HepG2 (cell line): ENCODE measurements at places on chromosomes 13 and 19.

DNA sequence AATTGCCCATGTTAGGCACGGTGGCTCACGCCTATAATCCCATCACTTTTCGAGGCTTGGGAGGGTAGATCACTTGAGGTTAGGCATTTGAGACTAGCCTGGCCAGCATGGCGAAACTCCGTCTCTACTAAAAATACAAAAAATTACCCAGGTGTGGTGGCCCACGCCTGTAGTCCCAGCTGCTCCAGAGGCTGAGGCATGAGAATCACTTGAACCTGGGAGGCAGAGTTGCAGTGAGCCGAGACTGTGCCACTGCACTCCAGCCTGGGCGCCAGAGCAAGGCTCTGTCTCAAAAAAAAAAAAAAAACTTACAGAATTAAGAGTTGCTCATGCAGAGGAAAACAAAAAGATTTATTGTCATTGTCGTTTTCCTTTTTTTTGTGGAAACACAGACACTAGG is 3.4 kb upstream of the PSMC4 start:
- DNase-seq: no peak

DNA sequence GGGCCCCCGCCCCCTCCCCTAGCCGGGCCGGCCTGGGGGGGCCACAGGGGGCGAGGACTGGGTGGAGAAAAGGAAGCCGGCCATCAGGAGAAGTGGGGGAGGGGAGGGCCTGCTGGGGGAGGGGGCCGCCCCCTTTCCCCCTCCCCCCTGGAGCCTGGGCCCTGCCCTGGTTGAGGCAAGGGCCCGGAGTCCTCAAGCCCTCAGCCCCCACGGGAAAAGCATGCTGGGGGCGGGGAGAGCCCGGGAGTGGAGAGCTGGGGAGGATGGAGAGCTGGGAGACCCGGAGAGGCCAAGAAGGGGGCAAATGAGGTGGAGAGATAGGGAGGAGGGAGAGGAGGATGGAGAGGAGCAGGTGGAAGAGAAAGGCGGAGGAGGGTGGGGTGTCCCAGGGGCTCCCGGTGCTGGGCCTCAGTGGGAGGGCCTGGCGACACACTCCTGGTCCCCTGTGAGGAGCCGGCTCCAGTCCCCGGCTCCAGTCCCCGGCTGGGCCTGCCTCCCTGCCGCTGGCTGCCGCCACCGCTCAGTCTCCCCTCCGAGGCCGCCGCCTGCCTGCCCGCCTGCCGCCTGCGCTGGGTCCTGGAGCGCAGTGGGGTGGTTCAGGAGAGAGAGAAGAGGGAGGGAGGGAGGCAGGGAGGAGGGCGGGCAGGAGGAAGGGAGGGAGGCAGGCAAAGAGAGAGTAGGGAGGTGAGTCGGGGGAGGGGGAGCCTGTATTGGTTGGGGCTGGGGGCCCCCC is at the start of gene GRIK5:
Gene GRIK5, minus strand, starts transcription at position 588 of the 733 bp plus-strand sequence. CDS start 4,436 bp downstream, outside the sequence.
- DNase-seq: no peak

DNA sequence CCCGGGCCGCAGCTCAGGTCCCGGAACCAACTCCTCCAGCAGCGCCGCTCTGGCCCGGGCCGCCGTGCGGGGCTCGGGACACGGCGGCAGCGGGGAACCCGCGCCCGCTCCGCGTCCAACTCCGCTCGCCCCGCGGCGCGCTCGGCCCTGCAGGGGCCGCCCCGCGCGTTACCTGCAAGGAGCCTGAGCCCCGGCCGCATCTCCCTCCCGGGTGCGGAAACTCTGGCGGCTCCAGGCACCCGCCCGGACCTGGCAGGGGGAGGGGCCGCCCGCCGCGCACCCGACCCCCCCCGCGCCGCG is at the start of gene TMTC4:
Gene TMTC4, minus strand, starts transcription at position 224 of the 300 bp plus-strand sequence. CDS start 4,433 bp downstream, outside the sequence.
- no peak for DNase-seq

DNA sequence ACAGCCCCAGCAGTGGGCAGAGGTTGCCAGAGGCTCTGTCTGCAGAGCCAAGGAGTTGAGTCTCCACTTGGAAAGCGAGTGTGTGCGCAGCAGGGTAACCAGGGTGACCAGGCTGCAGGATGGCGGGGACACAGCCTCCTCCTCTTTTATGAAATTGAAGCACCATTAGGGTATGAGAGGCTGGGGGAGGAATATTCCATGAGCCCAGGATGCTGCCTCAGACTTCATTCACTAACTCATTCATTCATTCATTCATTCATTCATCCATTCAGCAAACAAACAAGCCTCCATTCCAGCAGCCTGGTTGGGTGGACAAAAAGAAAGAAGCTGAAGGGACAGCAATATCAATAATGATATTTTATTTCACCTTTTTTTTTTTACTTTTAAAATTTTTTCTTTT is 6.6 kb upstream of the LMTK3 start:
- DNase-seq: no peak

GRCh38 chr13:106919133-106919532 is 351.2 kb upstream of the ARGLU1 start:
- no peak for DNase-seq
